Ammon's horn (tissue), 1 donor: ENCODE measurements at places on chromosomes 11 and 22.
A peak's percentile ranks its signal among the peaks of the same experiment; 100 is the strongest.

- no peak for DNase-seq
Observed at GRCh38 chr11:65503949-65504673, 5.3 kb downstream of the MALAT1 start.

DNA sequence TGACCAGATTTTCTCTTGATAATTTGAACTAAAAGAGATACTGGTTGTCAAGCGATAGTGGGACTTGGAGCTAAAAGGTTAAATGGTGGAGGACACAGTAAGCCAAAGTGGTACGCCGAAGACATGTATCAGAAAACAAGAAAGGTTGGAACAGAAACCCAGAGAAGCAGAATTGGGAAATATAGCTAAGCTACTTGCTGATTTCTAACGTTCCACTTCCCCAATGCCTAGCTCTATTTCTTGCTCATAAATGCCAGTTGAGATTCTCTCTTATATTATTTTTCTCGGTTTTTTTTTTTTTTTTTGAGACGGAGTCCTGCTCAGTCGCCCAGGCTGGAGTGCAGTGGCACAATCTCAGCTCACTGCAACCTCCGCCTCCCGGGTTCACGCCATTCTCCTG lies 12.7 kb downstream of the TMEM41B start:
- DNase-seq, result no peak

DNA sequence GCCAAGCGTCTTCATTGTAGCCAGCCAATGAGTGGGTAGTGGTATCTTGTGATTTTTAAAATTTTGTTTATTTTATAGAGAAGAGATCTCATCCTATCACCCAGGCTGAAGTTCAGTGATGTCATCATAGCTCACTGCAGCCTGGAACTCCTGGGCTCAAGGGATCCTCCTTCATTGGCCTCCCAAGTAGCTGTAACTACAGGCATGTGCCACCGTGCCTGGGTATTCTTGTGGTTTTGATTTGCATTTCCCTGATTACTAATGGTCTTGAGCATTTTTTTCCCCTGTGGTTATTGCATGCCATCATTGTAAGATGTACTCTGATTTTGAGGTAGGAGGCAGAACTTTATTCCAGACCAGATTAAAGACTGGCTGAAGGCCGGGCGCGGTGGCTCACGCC lies 2.4 kb upstream of the DENND6B start:
- DNase-seq, result no peak

GRCh38 chr22:30170129-30170528 lies 76.4 kb downstream of the LIF start:
- DNase-seq, result no peak

- DNase-seq, result no peak
Observed at GRCh38 chr11:32279672-32280071, 155.7 kb downstream of the WT1 start.

GRCh38 chr22:22884010-22884887 lies 3.4 kb upstream of the IGLL5 start:
- peak; percentile 71 for DNase-seq

DNA sequence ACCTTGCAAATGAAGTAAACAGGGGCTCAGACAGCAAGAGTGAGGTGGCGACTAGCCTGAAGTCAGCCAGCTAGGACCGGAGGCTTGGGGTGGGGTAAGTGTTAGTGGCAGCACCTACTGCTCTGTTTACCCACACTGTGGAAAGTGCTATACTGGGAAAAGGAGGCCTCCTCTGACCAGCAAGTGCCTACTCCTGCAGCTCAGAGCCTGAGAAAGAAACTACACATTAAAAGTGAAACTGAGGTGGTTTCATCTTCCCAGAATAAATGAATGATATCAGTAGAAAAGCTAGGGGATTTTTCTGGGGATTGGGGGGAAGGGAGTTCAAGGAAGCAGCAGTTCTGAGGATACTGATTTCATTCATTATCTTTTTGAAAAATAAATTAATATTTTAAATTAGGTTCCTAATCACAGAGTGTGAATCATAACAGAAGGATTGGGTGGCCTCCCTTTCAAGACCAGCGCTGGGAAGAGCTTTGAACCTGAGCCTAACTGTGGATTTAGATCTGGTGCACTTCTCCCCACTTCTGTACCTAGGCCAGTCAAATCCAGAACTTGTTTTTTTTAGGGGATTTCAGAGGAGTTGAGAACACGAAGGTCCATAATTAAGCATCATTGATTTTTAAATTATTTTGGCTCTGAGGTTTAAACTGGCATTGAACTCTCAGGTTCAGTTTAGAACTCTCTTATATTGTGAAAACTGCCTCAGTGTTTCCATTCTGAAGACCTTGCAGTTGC lies 48.1 kb upstream of the GRAMD1B start:
- DNase-seq, result no peak

DNA sequence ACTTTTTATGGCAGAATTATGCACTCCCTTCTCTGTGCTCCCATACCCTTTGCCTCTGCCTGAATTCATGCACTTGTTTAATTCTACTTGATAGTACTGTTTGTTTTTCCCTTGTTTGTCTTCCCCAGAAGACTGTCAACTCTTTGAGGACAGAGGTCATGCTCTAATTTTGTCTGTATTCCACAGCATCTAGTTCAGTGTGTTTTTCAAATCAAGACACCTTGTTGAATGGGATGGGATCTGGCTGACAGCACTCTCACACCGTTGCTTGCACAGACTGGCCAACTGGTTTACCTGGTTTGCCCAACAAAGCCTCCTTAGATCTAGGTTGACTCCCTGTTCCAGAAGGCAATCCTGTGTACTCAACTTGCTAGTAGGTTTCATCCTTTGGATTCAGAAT lies 121.2 kb upstream of the TIMP3 start:
- DNase-seq, result no peak

- no peak for DNase-seq
Observed at GRCh38 chr11:127126986-127127385, 126.4 kb upstream of the KIRREL3 start.

GRCh38 chr11:78192911-78193351 lies 4.2 kb downstream of the USP35 start:
- no peak for DNase-seq

DNA sequence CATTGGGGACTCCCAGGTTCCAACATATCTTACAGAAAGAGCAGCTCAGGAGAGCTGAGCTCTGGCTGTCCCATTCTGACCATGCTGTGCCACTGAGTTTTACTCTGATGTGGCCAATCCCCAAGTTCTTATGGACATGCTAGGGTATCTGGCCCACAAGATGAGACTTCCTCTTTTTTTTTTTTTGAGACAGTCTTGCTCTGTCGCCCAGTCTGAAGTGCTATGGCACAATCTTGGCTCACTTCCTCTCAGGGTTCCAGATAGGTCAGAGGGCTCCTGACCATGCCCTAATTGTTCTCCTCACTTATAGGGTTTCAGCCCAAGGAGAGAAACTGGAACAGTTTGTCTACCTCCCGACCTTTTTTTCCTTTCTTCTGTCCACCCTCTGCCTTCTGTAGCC lies 152.3 kb upstream of the CCDC90B start:
- DNase-seq, result peak; percentile 54

- DNase-seq, result peak; percentile 29
Observed at GRCh38 chr22:38700270-38700788, 414 bp downstream of the JOSD1 start.

DNA sequence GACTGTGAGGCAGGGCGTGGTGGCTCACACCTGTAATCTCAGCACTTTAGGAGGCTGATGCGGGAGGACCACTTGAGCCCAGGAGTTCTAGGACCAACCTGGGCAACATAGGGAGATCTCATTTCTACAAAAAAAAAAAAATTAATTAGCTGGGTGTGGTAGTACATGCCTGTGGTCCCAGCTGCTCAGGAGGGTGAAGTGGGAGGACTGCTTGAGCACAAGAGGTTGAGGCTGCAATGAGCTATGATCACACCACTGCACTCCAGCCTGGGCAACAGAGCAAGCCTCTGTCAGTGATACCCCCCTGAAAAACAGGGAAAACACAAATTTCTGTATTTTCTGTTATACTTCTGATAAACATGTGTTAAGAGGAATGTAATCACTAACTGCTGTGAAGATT lies 57.8 kb upstream of the ARHGAP32 start:
- no peak for DNase-seq

GRCh38 chr22:36184433-36185025 lies 17.1 kb downstream of the APOL4 start:
- DNase-seq, result peak; percentile 82

DNA sequence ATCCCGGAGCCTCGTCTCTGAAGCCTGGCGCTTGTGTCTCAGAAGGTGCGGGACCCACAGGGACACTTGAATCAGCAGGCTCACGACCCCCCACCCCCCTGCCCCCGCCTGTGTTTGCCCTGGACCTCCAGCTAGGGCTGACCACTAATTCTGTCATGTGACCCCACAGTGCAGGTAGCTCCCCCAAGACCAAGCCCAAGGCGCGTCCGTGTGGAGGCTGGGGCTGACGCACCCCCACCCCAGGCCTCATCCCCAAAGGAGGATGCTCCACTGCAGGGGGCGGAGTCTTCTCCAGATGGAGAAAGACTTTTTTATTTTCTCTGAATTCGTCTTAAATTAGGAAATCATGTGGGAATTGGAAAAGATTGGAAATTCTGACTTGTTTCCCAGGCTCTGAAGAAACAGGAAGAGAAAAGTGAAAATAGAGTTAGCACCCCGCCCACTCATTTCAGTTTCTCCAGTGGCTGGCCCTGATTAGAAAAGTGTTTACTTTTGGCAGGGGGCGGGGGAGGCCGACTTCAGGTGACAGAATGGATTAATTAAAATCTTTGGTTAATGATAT lies 1.0 kb upstream of the RELA start:
- peak; percentile 71 for DNase-seq

- no peak for DNase-seq
Observed at GRCh38 chr11:22467248-22467647, 129.1 kb downstream of the SLC17A6 start.

DNA sequence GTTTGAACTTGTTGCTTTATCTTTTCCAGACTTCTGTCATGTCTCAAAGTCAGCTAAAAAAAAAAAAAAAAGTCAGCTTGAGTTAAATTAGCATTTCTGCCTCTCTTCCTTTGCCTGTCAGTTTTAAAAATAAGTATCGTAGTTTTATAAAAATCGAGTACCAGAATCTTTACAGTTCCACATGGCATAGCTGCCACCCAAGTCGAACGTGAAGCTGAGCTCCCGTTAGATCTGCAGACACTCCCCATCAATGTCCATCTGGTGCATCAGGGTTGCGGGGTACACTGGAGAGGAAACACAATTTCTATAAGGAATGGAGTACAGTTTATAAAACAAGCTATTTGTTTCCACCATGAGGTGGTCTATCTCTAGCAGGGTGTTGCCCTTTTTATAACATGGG lies 41.0 kb upstream of the CCND1 start:
- no peak for DNase-seq

GRCh38 chr11:44942029-44942955 lies 8.4 kb downstream of the TP53I11 start:
- no peak for DNase-seq

DNA sequence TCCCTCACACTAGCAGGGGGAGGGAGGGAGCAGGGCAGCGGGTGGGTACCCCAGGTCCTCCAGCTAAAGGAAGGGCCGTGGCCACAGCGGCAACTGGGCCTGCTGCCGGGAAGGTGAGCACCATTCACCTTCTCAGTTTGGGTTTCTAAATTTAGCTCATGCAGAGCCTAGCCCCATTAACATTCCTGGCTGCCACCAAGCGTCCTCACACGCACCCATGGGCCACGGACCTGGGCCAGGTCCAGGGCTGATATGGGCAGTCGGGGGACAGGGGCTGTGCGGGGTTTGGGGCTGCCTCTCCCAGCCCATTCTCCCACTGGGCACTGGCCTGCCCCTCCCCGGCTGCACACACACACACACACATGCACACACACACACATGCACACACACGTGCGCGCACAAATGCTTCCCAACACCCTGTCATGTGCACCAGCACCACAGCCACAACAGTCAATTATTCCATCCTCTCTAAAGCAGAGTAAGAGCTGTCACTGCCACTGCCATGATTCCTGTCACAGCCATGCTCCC lies 28.7 kb downstream of the SYT7 start:
- no peak for DNase-seq

DNA sequence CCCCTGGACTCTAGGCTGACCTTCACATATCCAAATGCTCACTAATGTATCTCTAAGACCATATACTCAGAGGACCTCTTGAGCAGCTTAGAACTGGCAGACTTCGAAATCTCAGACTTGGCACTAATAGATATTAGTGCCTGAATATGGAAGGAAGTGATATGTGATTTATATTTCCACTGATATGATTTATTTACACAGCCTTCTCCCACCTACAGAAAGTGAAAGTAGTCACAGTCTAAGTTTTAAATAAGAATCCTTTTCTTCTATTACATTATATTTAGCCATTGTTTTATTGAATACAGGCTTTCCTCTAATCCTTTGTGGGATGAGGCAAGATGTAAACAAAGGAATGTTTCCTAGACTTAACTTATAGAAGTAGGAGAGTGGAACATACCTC lies 6.7 kb upstream of the NAV2 start:
- DNase-seq, result no peak

- DNase-seq, result peak; percentile 69
Observed at GRCh38 chr11:122105044-122105758, 10.8 kb downstream of the BLID start.

- no peak for DNase-seq
Observed at GRCh38 chr11:69521457-69521856, 40.0 kb downstream of the LINC01488 start.

DNA sequence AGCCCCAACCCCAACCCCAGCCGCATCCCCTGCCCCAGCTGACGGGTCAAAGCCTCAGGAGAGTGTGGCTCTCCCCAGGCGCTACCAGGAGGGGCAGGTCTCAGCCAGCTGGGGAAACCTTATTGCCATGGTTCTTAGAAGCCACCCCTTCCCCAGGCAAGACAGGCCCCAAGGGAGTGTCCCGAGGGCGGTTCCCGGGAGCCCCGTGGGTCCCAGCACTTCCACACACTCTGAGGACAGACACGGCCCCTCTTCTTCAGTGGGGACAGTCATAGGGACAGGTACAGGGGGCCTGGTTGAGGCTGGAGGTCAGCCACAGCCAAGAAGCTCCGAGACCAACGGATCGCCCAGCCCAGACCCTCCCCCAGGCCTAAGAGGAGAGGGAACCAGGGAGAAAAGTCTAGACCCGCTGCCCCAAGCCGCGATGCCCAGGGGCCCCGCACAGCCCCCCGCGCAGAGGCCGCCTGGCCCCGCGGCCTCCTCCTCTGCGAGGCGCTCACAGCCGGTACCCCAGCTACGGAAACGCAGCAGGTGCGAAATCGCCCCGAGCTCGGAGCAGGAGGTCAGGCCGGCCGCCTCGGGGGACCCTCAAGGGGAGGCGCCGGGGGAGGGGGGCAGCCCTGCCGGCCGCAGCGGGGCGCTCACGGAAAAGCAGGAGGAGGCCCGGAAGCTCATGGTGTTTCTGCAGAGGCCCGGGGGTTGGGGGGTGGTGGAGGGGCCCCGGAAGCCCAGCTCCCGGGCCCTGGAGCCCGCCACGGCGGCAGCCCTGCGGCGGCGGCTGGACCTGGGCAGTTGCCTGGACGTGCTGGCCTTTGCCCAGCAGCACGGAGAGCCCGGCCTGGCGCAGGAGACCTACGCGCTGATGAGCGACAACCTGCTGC lies 2.6 kb downstream of the KLHDC7B start:
- no peak for DNase-seq

DNA sequence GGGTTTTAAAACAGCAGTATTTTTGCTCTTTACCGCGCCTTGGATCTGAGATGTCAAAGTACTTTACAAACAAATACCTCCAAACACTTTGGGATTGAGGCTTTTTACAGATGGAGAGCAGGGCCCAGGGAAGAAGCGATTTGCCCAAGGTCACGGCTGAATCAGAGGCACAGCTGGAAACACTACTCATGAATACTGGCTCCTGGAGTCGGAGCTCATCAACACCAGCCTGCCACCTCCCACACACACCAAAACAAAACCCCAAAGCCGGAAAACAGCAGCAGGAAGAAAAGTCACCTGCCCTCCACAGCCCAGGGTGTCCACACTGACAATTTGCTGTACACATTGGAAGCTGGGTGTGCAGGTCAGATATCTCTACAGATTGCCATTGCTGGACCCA lies 339.4 kb downstream of the CADM1 start:
- DNase-seq, result no peak
